ENCODE measurements at places on chromosomes 4 and X. TPM values are rescaled to one million over a fixed set of nuclear protein-coding genes. Genes with fewer than 3 reads are reported as not detected.

DNA sequence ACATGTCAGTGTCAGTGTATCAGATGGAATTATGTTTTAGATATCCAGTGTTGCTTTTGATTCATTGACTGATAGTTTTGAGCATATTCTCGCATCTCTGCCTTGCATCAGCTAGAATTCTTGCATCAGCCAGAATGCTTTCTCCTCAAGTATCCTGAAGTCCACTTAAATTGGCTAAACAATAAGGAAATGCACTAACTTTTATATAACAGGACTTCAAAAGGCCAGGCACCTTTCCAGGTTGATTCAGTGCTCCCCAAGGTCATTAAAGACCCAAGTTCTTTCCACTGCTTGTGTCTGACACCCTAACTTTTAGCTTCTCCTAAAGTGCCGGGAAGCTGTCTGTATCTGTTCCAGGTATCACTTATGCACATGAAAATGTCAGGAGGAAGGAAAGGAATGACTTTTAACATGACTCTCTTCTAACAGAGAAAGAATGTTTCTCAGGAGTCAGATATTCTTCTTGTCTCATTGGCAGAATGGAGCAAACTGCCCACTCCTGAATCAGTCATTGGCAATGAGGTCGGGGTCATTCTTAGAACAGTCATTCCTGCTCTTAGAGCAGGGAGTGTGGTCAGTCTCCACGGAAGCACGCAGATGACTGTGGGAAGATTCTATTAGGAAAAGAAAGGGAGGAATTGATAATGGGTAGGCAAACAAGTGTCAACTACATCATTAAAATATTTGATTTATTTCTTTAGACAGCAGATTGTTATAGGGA lies 92.9 kb upstream of the TLL1 start:
- no peak for DNase-seq

GRCh38 chr4:106607558-106607957 lies 239.0 kb upstream of the GIMD1 start:
- no peak for DNase-seq

Gene FOXR2
- not detected for total RNA-seq

Gene HAUS7
- total RNA-seq: 19.0 TPM

Gene ASB9
- total RNA-seq: 1.9 TPM
